Frontal cortex (tissue), 4 donors: ENCODE measurements at places on chromosomes 3 and 15. TPM values are rescaled to one million over a fixed set of nuclear protein-coding genes. Genes with fewer than 3 reads are reported as not detected.

- DNase-seq: no peak
Observed at GRCh38 chr3:27326202-27326601, 43.0 kb downstream of the NEK10 start.

Gene CYP1A2
- not detected for total RNA-seq

DNA sequence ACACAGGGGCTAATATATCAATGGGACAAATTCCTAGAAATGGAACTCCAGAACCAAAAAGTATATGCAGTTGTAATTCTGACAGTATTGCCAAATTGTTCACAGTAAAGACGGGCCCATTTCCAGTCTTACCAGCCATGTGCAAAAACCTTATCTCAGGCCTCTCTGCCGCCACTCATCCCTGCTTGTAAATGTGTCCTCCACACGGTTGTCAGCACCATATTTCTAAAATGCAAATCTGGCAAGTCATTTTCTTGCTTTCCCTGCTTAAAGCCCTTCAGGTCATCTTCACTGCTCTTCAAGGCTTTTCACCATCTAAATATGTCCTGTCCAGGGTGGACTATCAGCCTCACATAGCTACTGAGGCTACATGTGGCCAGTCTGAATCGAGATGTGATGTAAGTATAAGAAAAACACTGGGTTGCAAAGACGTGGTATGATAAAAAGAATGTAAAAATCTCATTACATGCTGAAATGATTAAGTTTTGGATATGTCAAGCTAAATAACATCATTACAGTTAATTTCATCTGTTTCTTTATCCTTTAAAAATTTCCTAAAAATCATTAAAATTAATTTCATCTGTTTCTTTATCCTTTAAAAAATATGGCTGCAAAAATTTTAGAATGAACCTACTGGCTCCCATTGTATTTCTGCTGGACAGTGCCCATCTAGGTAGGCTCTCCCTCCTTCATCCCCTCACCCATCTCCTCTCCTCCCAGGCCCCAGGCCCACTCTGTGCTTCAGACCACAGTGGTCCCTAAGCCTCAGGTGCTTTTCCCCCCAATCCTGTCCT is 980 bp downstream of the PARP9 start:
- no peak for DNase-seq

DNA sequence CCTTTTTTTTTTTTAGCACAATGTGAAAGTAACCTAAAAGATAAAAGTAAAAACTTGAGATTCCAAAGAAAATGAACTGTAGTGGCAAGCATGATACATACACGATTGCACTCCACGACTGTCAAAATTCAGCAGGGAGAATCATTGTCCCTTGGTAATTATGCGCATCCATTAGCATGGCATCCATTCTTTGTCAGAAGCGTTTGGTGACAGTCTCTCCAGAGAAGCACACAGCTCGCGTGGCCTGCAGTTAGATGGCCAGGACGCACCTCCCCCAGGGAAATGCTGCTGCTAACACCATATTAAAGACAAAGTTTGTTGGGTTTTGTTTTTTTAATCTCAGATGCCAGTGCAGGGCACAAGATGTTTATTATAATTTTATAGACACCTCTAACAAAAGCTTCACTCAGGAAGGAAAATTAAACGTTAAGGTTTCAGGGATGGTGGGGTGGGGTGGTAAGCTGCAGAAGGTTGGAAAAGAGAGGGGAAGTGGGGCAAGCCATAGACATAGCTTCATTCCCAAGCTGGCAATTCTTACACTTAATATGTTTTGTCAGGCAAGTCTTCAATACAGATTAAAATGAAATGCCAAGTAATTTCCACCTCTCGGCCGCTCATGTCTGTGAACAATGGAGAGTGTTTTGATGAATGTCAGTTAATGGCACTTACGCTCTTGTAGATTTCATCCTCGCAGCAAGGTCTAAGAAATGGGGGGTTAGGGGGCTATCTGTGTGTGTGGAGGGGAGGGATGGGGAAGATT is 142.8 kb upstream of the TOPAZ1 start:
- no peak for DNase-seq

Gene RTP3
- not detected for total RNA-seq

DNA sequence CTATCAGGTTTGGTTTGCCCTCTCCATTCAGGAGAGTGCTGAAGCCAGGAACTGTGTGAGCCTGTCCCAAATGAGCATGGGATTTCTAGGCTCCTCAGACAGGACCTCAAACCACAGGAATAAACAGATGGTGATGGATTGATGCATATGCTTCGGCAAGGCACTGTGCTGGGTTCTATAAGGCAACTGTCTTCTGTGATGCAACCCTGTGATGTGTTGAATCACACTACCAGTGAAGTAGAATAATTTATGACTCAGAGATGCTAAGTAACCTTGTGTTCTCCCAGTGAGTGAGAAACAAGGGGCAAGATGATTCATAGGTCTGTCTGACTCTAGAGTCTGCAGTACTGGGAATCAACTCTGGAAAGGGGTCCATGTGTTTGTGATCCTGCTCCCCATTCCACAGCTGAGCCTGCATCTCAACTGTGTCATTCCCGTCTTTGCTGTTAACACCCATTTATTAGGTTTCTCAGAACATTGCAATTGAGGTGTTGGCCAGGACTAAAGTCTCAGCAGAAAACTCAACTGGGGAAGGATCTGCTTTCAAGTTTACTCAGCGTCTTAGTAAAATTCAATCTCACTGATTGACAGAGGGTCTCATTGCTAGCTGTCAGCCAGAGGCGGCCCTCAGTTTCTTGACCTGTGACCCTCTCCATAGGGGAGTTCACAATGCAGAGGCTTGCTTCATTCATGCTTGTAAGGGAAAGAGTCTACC is 510.1 kb upstream of the CFAP20DC start:
- no peak for DNase-seq

GRCh38 chr15:63322541-63322940 is 45.1 kb downstream of the APH1B start:
- DNase-seq: no peak

DNA sequence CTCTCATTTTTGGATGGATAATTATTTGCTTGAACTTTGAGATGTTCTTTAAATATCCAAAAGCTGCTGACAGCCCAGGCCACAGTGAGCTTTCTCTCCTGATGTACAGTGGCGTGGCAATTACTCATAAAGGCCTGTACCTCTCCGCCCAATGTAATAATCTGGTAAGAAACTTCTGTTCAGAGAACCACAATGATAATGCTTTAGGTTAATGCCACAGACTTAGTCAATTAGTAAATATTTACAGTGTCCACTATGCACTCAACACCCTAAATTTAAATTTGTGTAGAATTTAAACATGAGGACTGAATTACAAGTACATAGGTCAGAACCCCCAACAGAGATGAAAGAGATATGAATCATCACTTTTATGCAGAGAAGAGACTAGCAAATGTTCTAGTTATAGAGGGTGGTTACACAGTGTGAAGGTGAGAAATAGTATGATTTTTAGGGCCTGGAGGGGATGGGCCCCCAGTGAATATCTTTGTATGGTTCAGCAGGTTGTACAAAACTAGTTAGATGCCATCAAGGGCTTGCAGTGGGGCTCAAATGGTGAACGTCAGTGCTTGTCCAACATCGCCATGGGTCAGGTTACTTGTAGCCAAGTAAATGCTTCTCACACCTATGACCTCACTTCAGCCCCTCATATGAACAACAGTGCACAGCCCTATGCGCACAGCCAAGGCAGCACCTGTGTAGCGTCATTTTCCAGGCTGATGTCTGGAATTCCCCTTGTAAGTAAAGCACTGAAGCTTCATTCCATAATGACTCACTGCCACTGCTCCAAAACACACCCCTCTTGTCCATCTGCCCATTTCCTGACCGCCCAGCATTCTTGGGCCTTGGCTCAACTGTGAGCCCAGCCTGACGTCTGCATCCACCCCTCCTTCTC is 13.3 kb downstream of the ABHD2 start:
- DNase-seq: no peak

DNA sequence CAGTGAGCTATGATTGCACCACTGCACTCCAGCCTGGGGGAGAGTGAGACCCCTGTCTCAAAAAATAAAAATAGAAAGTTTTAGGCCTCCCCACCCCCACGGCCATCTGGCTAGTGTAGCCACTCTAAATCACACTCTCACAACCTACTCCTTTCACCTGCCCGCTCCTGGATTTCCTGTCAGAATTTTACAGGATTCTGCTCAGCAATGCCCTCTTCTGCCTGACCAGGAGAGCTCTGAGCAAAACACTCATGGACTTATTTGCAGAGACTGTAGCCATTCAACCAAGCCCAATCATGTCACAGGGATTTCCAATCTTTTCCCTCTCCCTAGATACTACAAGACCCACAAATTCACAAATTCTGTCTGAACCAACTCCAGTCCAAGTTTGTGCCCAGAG is 242.6 kb upstream of the TPRG1 start:
- DNase-seq: no peak
